ENCODE measurements at places on chromosomes 12 and 14. TPM values are rescaled to one million over a fixed set of nuclear protein-coding genes. Genes with fewer than 3 reads are reported as not detected.

Gene CLEC7A
- 2.1 TPM for total RNA-seq

Gene GNB3
- 3.7 TPM for total RNA-seq

Gene LACRT
- total RNA-seq: not detected

Gene PRKD1
- total RNA-seq: 30.3 TPM

Gene RAPGEF3
- total RNA-seq: 8.4 TPM

Gene RESF1
- total RNA-seq: 19.3 TPM

Gene OVCH1
- under 0.01 TPM for total RNA-seq

Gene CATSPERB
- total RNA-seq: 2.1 TPM

Gene LYZ
- total RNA-seq: 34.4 TPM

Gene MYO1H
- not detected for total RNA-seq

Gene CIT
- total RNA-seq: 6.8 TPM

Gene LHX5
- not detected for total RNA-seq

Gene OR5AU1
- total RNA-seq: not detected

Gene TSPAN19
- total RNA-seq: not detected

Gene SDSL
- total RNA-seq: 0.52 TPM

Gene RFX4
- total RNA-seq: not detected

Gene MIS18BP1
- 14.6 TPM for total RNA-seq

Gene PKP2
- total RNA-seq: 5.2 TPM

Gene NPAS3
- 9.9 TPM for total RNA-seq

Gene TBX3
- 16.7 TPM for total RNA-seq

Gene PROX2
- total RNA-seq: not detected

Gene SLC17A8
- total RNA-seq: under 0.01 TPM

Gene RNASE7
- not detected for total RNA-seq

Gene IL26
- not detected for total RNA-seq

Gene ADSS1
- 89.8 TPM for total RNA-seq

Gene HOXC10
- 3.7 TPM for total RNA-seq

Gene KRT80
- total RNA-seq: 0.52 TPM

Gene DHH
- total RNA-seq: 1.6 TPM

Gene MNAT1
- total RNA-seq: 103 TPM

Gene DCP1B
- total RNA-seq: 3.7 TPM

Gene ISCU
- 83.0 TPM for total RNA-seq

Gene TRMT61A
- 4.7 TPM for total RNA-seq

Gene PTPRO
- total RNA-seq: 2.1 TPM

Gene CMA1
- 0.52 TPM for total RNA-seq

Gene TMEM119
- 37.1 TPM for total RNA-seq

Gene ACOT6
- not detected for total RNA-seq

Gene ANKRD33
- not detected for total RNA-seq

Gene KRT73
- under 0.01 TPM for total RNA-seq

Gene KLRC2
- total RNA-seq: 1.0 TPM

Gene ANKS1B
- 10.4 TPM for total RNA-seq

Gene GRIP1
- total RNA-seq: 3.1 TPM

Gene PNP
- 13.6 TPM for total RNA-seq

Gene KRT79
- total RNA-seq: 1.6 TPM

Gene GZMB
- 0.52 TPM for total RNA-seq

Gene PTHLH
- total RNA-seq: 0.52 TPM

Gene SELPLG
- total RNA-seq: 3.7 TPM

Gene SLC38A2
- 144 TPM for total RNA-seq

Gene RIN3
- 4.7 TPM for total RNA-seq

Gene FZD10
- 5.7 TPM for total RNA-seq

Gene AQP6
- total RNA-seq: 0.52 TPM
